Kidney glomerular epithelial cell (primary cell): ENCODE measurements at places on chromosomes 7 and 10.
A peak's percentile ranks its signal among the peaks of the same experiment; 100 is the strongest.

DNA sequence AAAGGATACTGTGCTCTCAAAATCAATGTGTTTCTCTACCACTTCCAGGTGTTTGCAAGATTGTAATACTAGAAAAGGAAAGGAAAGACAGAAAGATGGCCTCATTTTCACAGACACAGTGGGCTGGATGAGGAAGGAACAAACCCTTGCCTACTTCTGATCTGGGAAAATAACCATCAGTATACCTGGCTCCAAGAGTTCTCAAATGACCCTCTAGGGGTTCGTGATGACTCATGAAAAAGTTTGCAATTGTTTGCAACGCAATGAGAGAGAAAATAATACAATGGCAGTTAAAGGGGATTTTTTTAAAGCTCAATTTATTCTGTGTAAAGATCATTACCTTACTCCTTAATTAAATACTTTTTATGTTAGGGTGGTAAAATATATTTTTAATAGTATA is 197.6 kb upstream of the INHBA start:
- no peak for DNase-seq

DNA sequence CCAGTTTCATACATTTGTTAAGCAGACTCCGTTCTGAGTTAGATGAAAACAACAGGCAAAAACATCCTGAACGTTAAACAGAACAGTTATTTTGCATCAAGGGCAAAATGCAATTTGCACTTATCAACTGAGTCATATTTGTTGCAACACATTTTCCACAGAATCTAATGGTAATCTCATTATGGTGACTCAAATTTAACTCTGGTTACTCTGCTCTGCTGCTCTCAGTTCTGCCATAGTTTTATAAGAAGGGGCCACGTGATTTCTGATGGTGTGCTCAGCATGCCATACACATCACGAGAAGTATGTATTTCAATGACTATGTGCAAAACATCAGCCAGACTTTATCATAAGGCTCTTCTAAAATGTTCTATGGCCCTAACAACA is 148.8 kb downstream of the CHCHD3 start:
- no peak for DNase-seq

DNA sequence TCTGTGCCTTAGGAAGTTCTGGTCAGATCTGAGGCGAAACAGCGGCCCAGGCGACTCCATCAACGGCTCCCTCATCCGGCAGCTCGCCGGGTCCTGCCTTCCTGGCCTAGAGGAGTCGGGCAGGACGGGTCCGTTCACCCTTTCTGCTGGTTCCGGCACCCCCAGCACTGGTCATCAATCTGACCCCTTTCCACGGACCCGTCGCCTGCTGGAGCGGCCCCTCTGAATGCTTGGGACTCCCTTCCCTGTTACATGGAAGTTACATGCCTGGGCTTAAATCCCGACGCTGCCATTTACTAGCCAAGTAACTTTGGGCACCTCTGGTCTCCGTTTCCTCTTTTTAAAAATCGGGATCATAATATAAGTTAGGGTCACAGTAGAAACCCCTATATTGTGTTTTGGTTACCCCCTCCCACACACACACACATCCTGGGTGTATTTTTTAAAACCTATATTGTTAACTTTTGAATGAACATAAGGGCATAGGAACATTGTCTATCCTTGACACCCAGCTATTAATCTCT is 607 bp upstream of the GGCT start:
- DNase-seq: no peak

GRCh38 chr10:34931216-34931615 is 116.1 kb upstream of the PARD3 start:
- no peak for DNase-seq

GRCh38 chr7:106915873-106916272 is 50.8 kb downstream of the PIK3CG start:
- DNase-seq: no peak

- peak; percentile 85 for DNase-seq
Measured at GRCh38 chr7:82049891-82050533, 280.2 kb upstream of the HGF start.

GRCh38 chr10:45470098-45471012 is 96.3 kb downstream of the ALOX5 start:
- DNase-seq: no peak

DNA sequence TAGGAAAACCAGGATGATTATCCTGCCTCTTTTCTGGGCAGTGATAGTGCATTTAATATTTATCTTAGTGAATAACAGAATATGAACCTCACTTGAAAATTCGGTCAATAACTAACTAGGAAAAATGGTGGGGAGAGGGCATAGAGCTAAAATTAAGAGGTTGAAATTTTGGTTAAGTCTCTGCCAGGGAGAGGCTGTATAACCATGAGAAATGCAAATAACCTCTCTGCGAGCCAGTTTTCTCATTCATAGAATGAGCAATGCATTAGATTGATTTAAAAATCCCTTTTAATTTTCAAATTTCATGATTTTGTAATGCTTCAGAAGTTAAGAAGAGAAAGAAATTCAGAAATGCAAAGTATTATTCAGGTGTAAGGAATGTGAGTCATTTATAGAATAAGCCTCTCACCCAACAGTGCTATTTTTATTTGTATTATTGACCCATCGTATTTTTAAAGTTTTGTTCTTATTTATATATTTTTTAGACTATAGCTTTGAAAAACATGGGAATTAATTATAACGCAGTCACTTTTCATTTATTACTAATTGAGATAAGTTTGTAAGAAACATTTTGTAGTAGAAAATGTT is 104.7 kb downstream of the PHF14 start:
- DNase-seq: no peak

GRCh38 chr10:104350127-104350635 is 3.5 kb upstream of the CFAP58 start:
- peak; percentile 74 for DNase-seq

DNA sequence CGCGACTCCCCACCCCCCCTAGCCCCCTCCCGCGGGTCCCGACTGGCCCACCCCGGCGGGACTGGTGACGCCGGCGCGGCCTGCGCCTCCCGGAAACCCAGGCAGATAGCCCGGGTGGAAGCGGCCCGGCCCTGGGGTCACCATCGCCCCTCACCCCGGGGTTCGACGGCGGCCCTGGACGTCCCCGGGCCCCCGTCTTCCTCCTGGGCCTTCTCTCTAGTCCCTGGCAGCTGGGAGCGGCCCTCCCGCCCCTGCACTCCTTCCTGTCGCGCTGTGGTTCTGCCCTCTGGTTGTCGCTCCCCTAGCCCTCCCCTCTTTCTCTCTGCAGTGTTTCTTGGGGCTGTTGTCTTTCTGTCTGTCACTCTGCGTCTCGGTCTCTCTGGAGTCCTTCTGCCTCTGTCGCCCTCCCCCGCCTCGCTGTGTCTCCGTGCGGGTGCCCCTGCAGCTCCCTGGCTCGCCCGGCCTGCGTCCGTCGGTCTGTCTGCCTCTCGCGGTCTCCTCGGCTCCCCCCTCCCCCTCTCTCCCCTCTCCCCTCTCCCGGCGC is 90.5 kb upstream of the PAX2 start:
- DNase-seq: no peak

- DNase-seq: no peak
Measured at GRCh38 chr7:97732565-97733275, 834 bp downstream of the TAC1 start.
